Stimulated activated effector memory CD8-positive, alpha-beta T cell treated with anti-CD3 and anti-CD28 coated beads, Interleukin-12 subunit alpha, Interleukin-12 subunit beta, amount 100 ng/mL, for 72 hours (primary cell): ENCODE measurements at places on chromosomes 1 and 21.

DNA sequence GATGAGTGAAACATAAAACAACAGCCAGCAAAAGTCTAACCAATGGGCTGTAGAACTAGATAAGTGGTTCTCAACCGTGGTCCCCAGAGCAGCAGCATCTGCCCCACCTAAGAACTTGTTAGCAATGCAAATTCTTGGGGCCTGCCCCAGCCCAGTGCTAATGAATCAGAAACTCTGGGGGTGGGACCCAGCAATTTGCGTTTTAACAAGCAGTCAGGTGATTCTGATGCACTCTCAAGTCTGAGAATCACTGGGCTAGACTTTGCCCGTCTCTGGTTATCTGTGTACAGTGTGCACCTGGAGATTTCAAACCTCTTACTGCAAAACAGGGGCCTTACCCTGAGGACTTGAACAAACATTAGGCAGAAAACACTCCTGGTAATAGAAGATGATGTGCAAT lies 66.5 kb downstream of the PLXNA2 start:
- no peak for DNase-seq

DNA sequence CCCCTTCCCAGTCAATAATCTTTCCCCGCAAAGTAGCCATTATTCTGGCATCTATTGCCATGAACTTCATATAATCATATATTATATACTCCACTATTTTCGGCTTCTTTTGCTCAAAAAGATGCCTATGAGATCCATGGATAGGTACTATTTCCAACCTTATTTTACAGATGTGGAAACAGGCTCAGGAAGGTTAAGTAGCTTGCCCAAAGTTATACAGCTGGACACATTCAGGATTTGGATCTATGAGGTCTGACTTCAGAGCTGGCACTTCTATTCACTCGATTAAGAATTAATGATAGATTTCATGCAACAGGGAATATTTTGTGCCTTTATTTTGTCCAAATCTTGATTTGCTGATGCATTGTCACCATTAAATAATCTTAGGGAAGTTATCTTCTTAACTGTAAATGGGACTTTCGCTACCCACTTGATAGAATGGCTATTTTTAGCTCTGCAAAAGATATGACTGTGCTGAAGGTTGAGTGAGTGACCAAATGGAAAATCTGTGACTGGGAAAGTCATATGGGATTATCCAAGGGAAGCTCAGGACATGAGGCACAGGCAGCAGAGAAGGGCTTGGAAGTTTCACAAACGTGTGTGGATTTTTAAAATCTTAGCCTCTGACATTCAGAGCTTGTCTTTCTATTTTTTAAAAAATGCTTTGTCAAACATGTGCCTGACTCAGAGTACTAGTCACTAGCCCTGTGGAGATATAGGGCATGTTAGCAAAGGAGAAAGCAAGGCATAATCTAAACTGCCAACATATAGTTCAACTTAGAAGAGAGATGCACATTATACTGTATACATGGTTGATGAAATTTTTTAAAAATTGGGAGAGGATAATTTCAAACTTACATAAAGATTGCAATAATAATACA lies 36.5 kb downstream of the GIPC2 start:
- DNase-seq, result no peak

DNA sequence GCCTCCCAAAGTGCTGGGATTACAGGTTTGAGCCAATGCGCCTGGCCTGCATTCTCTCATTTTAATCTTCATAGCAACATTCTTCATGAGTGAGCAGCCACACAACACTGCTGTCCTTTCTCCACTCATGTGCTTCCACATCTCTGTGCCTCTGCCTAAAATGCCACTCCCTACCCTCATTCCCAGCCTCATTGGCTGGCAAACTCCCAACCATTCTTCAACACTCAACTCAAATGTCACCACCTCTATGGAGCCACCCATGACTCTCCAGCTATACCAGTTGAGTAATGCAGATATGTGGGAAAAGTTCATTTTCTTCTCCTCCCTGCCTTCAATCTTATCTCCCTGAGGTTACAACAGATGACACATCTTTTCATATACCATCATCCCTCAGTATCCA lies 53.9 kb upstream of the ZC3H12A start:
- DNase-seq, result no peak

GRCh38 chr1:30184393-30185141 lies 538.8 kb downstream of the MATN1 start:
- DNase-seq, result no peak

DNA sequence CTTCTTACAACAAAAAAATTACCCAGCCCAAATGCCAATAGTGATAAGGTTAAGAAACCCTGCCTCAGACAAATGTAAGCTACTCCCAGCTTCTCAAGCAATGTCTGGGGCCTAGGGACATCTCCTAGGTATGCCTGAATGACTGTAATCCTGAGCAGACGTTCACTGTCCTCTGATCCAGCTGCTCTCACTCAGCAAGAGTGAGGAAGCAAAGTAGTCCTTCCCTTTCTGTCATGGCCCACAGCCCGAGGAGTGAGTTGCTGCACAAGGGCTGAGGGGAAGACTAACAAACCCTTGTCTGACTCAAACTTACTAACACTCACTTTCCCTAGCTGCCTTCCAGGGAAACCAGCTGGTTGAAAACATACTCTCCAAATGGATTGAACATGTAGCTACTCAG lies 124.9 kb upstream of the TNFSF4 start:
- no peak for DNase-seq

GRCh38 chr1:156508955-156509234 lies 8.3 kb upstream of the MEF2D start:
- no peak for DNase-seq

GRCh38 chr1:39910263-39910662 lies 8.5 kb upstream of the MYCL start:
- no peak for DNase-seq

- no peak for DNase-seq
These were observed 272.0 kb downstream of the BRINP3 start for GRCh38 chr1:190205713-190206112.

DNA sequence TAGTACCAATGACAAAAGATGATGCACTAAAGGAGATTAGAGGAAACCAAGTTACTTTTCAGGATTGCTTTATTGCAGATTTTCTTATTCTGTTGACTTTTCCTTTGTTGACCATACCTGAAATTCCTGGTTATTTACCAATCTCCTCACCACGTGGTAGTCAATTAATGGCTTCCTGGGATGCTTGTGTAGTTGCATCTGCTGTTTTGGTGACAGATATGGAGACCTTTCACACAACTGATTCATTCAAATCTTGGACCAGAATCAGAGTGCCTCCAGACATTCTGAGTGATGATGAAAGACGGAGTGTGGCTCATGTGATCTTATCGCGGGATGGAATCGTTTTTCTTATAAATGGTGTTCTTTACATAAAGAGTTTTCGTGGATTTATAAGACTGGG lies 91.3 kb downstream of the CATSPERE start:
- DNase-seq, result no peak

- no peak for DNase-seq
These were observed 90.6 kb upstream of the KCTD3 start for GRCh38 chr1:215476541-215476940.

DNA sequence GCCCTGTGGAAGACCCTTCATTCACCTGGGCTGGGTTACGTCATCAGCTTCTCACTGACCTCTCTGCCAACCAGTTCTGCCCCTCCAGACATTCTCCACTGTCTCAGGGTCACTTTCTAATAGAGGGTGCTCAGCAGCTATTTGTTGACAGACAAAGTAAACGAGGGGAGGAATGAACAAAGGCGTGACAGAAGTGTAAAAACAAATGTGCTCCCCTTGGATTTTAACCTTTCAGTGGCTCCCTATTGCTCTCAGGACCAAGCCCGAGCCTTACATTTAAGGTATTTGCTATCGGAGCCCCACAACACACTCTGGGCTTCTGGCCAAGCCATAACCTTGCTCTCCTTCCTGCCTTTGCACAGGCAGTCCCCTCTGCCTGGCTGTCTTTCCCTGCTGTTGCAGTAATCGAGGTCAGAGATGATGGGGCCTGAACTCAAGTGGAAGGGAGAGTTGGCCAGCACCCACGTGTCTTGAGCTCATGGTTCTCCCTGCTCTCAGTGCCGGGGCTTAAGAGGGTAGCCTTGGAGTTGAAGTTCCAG lies 9.3 kb upstream of the MARCKSL1 start:
- DNase-seq, result no peak

DNA sequence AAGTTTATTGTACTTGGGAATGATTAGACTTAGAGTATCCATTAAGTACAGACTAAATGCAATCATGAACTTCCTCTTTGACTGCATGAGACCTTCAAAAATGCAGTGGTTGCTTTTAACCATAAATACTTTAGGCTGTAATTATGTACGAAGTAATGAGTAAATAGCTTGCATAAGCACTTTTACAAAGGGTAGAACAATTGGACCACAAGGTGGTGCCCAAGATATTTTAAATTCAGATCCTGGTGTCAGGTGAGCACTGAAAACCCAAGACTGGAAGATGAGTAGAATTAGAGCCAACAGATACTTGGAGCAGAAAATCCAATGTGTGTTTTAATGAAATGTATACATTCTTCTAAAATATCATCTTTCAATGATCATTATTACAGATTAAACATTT lies 43.4 kb upstream of the RHOU start:
- DNase-seq, result no peak

DNA sequence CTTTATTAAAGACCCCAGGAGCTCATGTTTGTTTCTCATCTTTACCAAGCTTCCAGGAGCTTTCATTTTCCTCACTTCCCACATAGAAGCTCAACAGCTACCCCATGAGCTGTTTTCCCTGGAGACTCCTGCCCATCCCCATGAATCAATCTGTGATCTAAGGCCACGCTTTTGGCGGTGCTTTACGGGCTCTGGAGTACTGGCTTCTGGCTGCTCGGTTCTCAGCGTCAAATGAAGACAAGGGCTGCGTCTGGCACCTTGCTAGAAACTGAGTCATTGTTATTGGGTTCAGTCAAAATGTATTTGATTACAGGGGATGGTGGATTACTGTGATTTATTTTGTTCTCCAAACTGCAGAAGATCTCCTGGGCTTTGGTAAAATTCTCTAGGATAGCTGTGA lies 39.9 kb downstream of the ACP6 start:
- no peak for DNase-seq

- no peak for DNase-seq
These were observed 10.8 kb downstream of the OPRD1 start for GRCh38 chr1:28822799-28823198.

DNA sequence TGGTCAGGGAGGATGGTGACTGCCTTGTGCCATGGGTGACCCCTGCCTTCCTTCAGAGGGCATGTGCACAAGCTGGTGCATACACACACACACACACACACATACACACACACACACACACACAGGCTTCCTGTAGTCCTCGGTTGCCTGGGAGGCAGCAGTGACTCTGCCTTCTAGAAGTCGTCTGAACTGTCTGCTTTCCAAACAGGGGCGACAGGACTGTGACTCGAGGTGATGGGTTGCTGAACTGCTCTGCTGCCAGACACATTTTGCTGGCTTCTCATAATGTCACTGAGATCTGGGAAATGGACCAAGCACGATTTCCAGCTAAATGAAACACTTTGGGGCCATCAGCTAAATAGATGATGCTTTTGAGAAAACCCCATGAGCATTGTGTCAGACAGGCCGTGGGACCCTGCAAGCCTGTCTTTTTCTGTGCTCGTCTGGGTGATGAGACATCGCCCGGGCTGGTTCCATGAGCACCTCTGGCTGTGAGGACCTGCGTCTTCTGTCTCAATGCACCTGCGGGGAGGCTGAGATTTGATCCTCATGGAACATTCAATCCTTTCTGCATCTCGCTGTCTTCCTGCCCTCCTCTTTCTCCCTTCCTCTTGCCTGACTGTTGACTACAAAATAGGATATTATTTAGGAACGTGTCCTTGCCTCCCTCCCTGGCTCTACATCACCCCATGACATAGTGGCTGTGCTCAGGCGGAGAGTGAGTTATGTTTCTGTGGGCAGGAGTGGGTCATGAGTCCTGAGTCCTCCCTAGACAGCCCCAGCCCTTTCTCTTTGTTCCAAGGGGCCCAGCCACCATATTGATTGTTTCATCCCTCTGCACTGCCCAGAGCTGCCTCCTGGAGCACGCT lies 436.8 kb downstream of the CAMTA1 start:
- DNase-seq, result no peak

- DNase-seq, result no peak
These were observed 75.2 kb upstream of the GALNT2 start for GRCh38 chr1:229991724-229992333.

DNA sequence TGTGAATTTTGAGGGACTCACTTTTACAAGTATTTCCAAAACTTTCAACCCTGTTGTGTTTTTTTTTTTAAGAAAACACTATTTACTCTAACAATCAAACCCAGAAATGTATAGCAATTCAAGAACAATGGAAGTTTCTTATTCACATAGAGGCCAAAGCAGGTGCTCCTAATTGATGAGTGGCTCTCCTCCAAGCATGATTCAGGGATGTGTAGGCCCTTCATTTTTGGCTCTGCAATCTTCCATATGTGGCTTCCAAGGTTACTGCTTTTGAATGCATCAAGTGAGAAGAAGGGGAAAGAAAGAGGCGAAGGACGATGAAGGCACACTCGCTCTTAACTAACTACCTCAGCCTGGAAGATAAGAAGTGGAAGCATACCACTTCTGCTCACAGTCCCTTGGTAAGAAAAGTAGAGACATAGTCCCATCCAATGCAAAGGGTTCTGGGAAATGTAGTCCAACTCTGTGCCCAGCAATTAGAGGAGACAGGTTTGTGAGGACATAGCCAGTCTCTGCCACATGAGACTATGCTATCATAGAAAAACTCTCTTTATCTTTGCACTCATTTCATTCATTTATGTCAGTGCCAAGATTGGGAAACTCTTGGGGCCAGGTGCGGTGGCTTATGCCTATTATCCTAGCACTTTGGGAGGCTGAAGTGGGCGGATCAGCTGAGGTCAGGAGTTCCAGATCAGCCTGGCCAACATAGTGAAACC lies 46.0 kb downstream of the OPTC start:
- DNase-seq, result no peak

DNA sequence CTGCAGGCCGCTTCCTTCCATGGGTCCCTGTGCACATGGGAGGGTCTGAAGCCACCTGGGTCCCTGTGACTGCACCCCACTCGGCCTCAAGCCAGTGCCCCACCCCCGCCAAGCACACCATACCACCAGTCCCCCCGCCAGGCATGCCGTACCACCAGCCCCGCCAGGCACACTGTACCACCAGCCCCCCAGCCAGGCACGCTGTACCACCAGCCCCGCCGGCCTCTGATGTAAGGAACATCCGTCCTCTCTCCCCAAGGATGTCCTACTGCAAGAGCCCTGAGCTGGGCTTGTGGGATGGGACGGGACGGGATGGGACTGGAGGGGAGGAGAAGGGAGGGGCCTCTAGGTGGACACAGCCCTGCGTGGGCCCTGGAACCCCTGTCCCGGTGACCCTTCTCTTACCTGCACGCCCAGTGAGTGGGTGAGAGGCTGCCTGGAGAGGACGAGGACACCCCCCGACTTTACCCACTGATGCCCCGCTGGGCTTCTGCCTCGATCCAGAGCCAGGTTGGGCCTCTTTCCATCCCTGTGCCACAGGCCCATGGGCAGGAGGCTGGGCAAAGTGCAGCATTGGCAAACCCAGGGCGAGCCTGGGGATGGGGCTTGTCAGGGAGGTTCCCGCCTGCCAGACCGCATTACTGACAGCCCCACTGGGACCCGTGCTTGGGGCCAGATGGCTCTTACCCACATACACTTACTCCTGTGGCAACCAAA lies 40.8 kb upstream of the COL6A1 start:
- no peak for DNase-seq
